ENCODE measurements at places on chromosomes 5 and 9. TPM values are rescaled to one million over a fixed set of nuclear protein-coding genes. Genes with fewer than 3 reads are reported as not detected.

GRCh38 chr5:44708602-44709001, 100.1 kb upstream of the MRPS30 start:
- DNase-seq = no peak

GRCh38 chr5:140000332-140000731, 42.8 kb downstream of the NRG2 start:
- DNase-seq = peak; percentile 33

- DNase-seq = no peak
Observed at GRCh38 chr5:43889233-43889632, 286.3 kb downstream of the NNT start.

DNA sequence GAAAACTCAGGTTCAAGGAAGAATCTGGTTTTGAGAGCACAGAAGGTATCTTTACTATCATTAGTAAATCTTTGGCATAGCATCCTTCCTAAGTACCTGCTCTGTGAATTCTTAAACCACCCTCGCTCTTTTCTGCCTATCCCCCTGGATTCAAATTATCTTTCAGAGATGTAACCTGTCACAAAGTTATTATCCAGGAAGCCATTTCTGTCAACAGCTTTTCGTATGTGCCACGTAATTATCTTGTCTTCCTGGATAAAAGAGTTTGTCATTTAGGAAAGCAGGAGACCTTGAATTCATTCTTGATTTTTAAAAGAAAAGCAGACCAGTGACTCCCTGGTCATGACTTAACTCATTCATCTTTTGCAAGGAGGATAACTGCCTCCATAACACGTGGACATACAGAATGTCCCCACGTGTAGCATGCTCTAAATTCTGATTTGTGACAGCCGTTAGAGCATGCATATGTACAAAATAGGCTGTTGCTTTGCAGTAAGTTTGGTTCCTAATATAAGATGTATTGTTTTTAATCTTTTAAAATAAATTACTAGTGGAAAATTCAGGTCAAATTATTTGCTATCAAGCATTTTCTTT, 189.0 kb downstream of the TRIO start:
- no peak for DNase-seq

GRCh38 chr5:20972419-20972925, 984.5 kb upstream of the CDH18 start:
- peak; percentile 29 for DNase-seq

DNA sequence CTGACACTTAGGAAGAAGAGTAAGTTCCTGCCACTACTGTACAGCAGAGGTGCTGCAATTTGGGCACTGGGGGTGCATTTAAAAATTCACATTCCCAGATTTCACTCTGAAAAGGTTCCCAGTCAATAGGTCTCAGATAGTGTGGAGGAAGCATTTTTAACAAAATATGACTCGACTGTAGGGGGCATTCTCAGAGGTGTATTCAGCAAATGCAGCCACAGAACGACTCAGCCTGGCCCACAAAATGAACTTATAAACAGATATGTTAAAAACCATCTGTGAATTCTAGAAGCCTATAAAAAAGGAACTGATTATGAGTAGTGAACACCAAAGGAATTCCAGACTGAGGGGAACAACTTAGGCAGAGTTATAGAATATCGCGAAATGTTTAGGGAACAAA, 31.1 kb downstream of the MLLT3 start:
- no peak for DNase-seq

DNA sequence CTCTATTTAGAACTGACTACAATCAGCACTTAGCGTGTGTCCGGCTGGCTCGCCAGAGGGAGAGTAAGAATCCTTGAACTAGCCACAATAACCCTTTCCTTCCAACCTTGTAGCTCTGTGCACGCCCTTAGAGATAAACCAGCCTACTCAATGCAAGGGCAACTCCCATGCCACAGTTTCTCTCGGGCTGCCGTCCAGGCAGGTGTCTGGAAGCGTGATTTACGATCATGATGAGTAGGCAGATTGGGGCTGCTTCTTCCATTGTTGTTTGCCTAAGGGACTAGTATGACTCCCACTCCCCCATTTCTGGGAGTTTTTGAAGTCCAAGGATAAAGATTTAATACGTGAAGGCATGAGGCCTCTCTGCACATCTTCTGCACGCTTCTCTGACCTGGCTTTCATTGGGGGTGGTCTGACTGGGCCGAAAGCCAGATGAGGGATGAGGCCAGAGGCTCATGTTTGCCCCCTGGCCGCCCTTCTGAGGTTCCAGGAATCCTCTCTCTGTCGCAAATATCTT, 134.0 kb upstream of the MYO10 start:
- no peak for DNase-seq

- no peak for DNase-seq
Observed at GRCh38 chr5:39919876-39920275, 495.1 kb upstream of the DAB2 start.

- DNase-seq = no peak
Observed at GRCh38 chr9:6229619-6230018, 14.0 kb downstream of the IL33 start.

GRCh38 chr5:87900419-87900818, 368.2 kb downstream of the TMEM161B start:
- no peak for DNase-seq

DNA sequence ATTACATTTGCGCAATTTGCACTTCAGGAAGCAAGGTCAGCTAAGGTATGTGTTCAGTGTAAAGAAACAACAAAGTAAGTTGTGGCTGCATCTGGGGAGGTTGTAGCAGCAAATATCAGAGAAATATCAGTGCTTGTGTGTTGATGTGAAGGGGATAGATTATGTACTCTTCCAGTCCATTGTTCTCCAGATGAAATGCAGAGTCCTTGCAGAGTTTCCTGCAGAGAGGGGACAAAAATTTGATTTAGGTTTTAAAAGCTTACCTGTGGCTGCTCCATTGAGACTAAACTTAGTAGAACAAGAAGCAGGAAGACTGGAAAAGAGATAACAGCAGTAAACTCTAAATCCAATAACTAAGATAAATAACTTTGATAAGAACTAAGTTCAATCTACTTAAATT, 952.2 kb downstream of the CDH18 start:
- DNase-seq = no peak

DNA sequence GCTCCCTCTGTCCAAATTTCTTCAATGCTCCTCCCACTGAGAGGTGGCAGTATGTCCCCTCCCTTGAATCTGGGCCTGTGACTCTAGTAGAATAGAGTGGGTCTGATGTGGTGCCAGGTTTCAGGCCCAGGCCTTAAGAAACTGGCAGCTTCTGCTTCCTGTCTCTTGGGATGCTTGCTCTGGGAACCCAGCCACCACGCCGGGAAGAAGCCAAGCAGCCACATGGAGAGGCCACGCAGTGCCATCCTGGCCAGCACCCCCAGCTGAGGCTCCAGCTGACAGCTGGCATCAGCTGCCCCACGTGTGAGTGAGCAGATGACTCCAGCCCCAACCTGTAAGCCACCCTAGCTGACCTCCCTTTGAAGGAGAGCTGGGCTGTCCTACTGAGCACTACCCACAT, 7.3 kb upstream of the TSPAN17 start:
- peak; percentile 68 for DNase-seq

DNA sequence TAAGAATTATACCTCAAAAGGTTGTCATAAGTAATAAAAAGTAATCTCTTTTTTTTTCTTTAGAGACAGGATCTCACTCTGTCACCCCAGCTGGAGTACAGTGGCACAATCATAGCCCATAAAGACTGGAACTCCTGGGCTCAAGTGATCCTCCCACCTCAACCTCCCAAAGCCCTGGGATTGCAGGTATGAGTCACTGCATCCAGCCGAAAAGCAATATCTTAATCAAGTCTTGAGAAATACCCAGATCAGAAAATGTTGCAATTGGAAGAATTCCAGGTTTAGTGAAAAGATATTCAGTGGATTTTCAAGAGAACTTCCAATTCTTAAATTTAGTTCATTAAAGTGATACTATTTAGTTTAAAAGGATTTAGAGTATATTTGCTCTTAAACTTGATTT, 40.9 kb upstream of the IDNK start:
- no peak for DNase-seq

DNA sequence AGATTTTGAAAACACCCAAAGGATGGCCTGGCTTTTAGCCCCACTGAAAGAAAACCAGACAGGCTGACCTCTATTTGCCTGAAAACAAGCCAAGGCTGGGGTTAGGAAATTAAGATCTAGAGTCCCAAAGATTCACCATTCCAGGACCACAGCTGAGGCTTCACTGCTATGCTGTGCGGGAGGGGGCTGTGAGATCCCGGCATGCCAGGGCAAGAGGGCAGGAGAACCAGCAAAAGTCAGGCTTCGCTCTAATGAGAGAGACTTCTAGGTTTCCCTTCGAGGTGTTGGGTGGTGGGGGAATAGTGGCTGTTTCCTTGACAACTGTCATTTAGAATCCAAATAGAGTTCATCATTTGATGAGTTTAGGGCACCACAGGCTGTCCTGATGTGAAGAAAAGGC, 152.9 kb upstream of the NFIB start:
- no peak for DNase-seq

DNA sequence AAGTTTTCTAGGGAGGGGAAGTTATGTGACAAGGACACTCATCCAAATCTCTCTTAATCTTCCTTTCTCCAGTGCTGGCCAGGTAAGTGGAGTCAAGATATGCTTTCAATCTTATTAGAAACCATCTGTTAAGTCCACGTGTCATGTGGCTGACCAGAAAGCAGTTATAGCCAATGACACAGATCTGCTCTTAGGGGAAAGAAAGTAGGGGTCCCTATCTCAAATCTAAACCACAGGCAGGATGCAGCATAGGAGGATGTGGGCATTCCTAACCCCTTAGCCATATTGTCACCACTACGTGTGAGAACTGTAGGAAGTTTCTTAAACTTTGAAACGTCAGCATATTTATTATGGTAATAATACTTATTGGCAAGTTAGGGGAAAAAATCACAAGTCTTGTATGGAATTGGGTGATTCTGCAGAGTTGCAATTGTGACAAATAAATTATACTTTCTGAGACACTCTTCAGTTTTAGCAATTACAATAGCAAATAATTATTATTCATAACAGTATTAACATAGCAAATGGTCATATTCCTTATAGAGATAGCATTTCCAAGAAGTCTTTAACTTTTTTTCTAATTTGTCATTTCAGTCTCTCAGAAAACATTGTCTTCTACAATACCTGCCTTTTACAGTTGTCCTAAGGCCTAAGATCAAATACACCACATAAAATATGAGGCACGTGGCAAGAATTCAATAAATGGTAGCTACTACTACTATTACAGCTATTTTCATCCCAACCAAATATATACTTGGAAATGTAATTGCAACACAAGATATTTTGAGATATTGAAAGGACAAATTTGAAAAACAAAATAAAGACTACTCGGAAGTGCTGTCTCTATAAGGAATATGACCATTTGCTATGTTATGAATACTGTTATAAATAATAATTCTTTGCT, 236.9 kb downstream of the PDE4D start:
- no peak for DNase-seq

DNA sequence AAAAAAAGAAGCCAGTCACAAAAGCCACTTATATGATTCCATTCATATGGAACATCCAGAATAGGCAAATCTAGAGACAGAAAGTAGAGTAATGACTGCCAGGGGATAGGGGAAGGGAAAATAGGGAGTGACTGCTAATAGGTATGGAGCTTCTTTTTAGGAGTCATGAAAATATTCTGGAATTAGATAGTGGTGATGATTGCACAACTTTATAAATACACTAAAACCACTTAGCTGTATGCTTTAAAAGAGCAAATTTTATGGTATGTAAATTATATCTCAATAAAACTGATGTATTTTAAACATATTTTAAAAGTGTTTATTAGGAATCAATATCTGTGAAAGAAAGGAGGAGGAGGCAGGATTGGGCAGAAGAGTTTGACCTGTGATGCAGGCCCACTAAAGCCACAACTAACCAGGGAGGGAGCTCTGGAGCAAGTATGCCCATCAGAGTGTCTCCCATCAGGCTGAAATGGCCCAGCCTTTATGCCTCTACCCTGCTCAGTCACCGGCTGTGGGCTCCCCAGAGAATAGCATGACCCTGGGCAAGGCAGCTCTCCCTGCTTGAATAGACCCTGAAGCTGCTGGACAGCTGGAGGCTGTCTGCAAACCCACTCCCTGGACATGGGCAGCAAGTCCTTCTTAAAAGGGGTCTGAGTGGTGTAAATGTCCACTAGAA, 96.0 kb upstream of the SLC44A1 start:
- DNase-seq = no peak

Gene GABRA6
- polyA plus RNA-seq = not detected

Gene IFNB1
- not detected for polyA plus RNA-seq

Gene TSSK1B
- not detected for polyA plus RNA-seq

Gene MARVELD2
- polyA plus RNA-seq = 0.25 TPM

Gene PCDHA6
- not detected for polyA plus RNA-seq

Gene PCA3
- polyA plus RNA-seq = not detected

Gene IL13
- 0.01 TPM for polyA plus RNA-seq

Gene RPL35
- polyA plus RNA-seq = 3,237 TPM

Gene TMOD1
- polyA plus RNA-seq = 83.7 TPM
